Calu3 (cell line): ENCODE measurements at places on chromosomes 5 and 9. TPM values are rescaled to one million over a fixed set of nuclear protein-coding genes. Genes with fewer than 3 reads are reported as not detected.

The ZNF879 gene
- total RNA-seq = 1.4 and 2.4 TPM in 2 replicates

- H3K4me1 ChIP-seq = no peaks in the 10 kb centered on the region
- DNase-seq = no peak
- no peak overlapping the region for H3K27ac ChIP-seq
- no peaks in the 10 kb centered on the region for H3K36me3 ChIP-seq
These were observed 20.4 kb upstream of the EXOC3 start for GRCh38 chr5:422323-423232.

GRCh38 chr5:166399781-166400180, 1891.7 kb upstream of the WWC1 start:
- no peaks in the 10 kb centered on the region for H3K27me3 ChIP-seq
- no peaks in the 10 kb centered on the region for H3K36me3 ChIP-seq
- no peak overlapping the region for H3K27ac ChIP-seq
- no peak overlapping the region for H3K4me3 ChIP-seq
- H3K4me1 ChIP-seq = no peaks in the 10 kb centered on the region

DNA sequence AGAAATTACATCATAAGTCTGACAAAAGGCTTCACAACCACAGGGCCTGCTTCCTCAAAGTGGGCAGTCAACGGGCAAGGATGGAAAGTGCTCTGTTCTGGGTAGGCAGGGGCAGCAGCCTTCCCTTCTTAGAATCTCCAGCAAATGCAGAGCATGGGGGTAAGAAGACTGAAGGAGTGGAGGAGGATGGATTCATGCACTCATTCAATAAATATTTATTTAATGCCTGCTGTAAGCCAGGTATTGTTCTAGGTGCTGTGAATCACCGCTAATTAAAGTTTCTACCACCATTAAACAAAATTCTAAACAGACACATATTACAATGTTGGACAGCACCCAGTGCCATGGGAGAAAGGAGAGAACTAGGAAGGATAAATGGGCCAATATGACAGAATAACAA, 195.6 kb downstream of the ELAVL2 start:
- DNase-seq = no peak
- no peaks in the 10 kb centered on the region for H3K27me3 ChIP-seq
- H3K36me3 ChIP-seq = no peaks in the 10 kb centered on the region
